ENCODE measurements at places on chromosomes 12 and 14. TPM values are rescaled to one million over a fixed set of nuclear protein-coding genes. Genes with fewer than 3 reads are reported as not detected.

Gene CMA1
- 1.4 TPM for total RNA-seq

Gene EPYC
- total RNA-seq = not detected

Gene FGF6
- not detected for total RNA-seq

Gene TBX3
- total RNA-seq = 35.9 TPM

Gene SLC38A4
- 1.9 TPM for total RNA-seq

Gene MYBPC1
- not detected for total RNA-seq

Gene PKP2
- total RNA-seq = 1.9 TPM

Gene SLC17A8
- total RNA-seq = 0.14 TPM

Gene ZDHHC22
- not detected for total RNA-seq

Gene ZNF705A
- not detected for total RNA-seq

Gene CLEC2A
- total RNA-seq = not detected

Gene LMBR1L
- total RNA-seq = 54.3 TPM

Gene ART4
- total RNA-seq = 5.7 TPM

Gene IAPP
- not detected for total RNA-seq

Gene TSPAN19
- total RNA-seq = not detected

Gene ABCC9
- 32.6 TPM for total RNA-seq

Gene GPR162
- 17.1 TPM for total RNA-seq

Gene PDZRN4
- 0.75 TPM for total RNA-seq
